Caco-2 (cell line): ENCODE measurements at places on chromosomes 12 and 14.

- no peak for DNase-seq
These were observed 131.8 kb upstream of the CPSF6 start for GRCh38 chr12:69107541-69107940.

DNA sequence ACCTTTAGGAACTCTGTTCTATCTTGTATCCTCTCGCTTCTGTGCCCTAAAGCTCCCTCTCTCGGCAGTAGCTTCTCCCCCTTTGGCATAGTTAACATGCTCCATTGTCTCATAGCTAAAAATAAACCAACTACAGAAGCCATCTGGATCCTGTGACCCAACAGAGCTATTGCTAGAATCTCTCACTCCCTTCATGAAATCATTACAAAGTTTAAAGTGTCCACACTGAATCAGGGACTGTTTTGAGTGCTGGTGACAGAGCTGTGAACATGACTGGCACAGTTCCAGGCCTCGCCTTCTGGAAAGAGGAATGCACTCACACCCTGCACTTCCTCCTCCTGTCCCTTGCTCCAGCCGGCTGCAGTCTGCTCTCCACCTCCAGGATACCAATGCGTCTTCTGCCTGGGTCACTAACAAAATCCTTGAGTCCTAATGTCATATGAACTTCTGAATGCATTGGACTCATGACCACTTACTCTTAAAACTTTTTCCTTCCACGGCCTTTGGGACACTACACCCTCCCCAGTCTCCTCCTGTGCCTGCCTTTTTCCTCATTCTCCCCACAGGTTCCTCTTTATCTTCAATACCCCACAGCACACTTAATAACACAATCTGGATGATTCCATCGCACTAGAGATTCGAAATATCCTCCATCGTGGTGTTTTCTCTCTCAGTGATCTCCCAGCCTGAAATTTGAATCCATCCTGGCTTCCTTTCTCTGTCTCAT is 13.2 kb downstream of the PLBD1 start:
- no peak for DNase-seq

- DNase-seq: no peak
These were observed 10.2 kb downstream of the TRMT61A start for GRCh38 chr14:103539056-103539825.

DNA sequence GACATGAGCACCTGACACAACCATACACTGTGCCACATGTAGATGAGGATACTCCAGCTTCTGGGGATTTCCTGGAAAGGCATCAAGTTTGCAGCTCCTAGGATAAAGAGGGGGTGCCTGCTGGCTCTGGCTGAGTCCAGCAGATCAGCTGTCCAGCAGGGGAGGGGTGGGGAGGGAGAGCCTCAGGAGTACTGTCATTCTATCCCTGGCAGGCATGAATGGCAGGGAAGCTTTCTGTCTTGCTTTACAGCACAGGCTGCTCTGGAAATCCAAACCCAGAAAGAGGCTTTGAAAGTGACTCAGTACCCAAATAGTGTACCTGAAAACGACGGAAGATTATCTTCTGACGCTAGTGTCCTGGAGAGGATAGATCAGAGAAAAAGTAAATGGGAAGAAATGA is 32.2 kb downstream of the SLC8A3 start:
- no peak for DNase-seq

- no peak for DNase-seq
These were observed 268.8 kb downstream of the TTC8 start for GRCh38 chr14:89093083-89093730.

DNA sequence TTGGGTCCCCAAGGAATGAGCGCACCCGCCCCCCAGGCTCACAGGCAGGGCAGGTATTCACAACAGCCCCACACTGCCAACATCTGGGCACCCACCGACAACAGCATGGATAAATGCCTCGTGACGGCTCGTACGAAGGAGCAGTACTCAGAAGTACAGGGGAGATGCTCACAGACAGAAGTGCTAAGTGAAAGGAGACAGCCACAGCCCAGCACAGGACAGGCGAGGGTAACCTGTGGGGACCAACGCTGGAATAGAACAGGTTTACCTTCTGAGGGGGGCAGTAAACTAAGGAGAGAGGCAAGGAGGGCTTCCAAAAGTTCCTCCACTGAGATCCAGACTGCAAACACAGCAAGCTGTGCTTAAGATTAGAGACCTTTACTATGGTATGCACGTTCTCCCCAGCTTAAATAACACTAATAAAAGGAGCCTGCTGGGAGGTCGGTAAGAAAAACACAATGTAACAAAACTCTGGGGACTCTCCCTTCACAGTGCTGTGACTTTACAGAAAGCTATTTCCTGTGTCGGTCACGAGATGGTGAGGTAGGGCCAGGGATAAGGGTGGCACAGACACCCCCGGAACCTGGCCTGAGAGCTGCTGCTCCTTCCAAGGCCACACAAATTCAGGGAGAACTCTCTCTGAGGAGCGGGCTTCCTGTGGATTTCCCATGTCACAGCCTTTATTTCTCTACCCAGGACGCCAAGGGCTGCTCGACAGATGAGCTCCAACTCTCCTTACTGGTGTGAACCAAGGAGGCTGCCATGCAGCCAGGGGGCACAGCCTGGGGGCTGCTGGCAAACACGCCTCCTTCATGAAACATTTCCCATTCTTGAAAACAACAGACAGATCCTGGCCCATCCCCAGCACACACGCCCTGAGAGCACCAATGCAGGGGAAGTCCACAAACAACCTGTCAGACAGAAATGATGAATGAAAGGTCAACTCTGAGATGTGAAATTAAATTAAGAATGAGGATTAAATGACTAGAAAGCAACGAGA is 26.3 kb downstream of the SLC15A4 start:
- DNase-seq: no peak

- peak; percentile 91 for DNase-seq
These were observed 44.4 kb upstream of the PNMA1 start for GRCh38 chr14:73758392-73759182.
